ENCODE measurements at places on chromosomes 5 and 9. TPM values are rescaled to one million over a fixed set of nuclear protein-coding genes. Genes with fewer than 3 reads are reported as not detected.

DNA sequence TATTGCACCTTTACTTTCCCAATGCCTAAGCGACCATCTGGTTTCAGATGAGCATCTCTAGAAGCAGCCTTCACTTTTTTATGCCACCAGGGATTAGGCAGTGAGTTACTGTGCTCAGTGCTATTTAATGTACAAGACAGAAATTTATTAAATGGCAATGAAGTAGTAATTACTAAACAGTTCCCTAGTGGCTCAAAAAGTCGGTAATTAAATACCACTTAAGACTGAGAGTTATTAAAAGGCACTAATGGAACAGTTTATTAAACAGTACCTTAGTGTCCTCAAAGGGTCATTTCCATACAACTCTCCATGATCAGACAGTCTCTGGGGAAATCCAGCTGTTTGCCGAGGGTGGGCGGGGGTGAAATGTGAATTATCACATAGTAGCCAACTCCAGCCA is 42.3 kb downstream of the LHFPL2 start:
- DNase-seq, result no peak

DNA sequence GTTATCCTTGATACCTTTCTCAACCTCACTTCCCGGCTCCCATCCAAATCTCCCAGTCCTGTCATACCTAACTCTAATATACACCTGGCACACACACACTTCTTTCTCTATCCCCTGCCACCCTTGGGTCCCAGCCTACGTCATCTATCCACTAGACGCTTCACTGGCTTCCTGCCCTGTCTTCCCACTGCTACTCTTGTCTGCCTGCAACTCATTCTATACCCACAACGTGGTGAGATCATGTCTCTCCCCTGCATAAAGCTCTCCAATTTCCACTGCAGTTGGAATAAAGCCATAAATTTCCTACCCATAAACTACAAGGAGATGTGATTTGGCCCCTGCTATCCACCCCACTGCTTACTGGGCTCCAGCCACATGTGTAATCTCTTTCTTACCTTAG is 93.5 kb downstream of the JMY start:
- no peak for DNase-seq

DNA sequence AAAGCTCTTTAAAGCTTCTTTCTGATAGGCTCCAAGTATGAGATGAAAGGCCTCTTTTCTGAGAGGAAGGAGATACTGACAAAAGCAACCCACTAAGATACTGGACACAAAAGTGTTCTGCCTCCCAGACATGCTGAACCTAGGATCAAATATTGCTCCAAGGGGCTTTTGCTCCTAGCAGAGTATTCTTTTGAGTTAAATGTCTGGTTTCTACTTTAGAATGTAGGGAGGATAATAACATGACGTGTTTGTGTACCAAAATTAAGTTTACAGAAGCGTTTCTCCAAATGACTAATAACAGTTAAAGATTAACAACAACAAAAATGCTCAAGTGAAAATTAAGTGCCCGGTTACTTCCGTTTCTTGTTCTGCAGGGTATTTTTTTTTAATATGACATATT is 2293.3 kb upstream of the C9orf72 start:
- no peak for DNase-seq

The PCDHGB2 gene
- 0.93 TPM for total RNA-seq

The NADK2 gene
- total RNA-seq, result 21.7 TPM

The ST8SIA4 gene
- total RNA-seq, result 65.2 TPM

- no peak for DNase-seq
These were observed 70.0 kb downstream of the GLDC start for GRCh38 chr9:6575324-6576034.

DNA sequence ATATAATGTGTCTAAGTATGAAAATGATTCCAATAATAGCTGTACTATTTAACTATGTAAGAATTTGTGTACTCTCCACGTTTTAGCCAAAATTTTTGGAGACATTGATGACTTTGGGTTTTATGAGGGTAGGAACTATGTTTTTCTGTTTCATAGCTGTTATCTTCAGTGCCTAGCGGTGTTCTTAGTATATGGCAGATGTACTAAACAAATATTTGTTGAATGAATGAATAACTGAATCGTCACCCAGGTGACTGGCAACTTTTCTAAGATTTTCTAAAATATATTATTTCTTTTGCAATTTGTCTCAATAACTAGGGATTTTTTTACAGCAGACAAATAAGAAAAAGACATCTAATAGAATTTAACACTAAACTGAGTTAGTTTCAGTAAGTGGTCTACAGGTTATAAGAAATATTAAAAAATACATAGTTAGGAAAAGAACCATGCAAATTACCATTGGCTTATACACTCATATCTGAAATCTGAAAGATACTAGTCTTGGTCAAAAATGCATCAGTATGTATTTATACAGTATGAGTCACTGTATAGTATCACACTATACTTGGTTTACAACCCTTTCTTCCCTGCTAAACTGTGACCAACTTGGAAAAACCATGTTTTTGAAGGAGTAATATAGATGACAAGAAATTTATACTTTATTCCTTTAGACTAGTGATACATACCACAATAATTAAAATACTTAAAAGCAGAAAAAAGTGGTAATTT is 10.5 kb upstream of the ERCC6L2 start:
- no peak for DNase-seq

Measured in activated T-helper 1 cell treated with anti-CD3 and anti-CD28 coated beads, Interleukin-12 subunit alpha, Interleukin-12 subunit beta, Interleukin-2, Interleukin-4 antibody, amounts not matched to agents 30 ng/mL and 10 ng/mL and 1 ng/mL, durations not matched to agents 14 hours and 24 hours and 36 hours (primary cell).